ENCODE measurements at places on chromosomes 1 and 21.

GRCh38 chr1:51323778-51324177, 6.6 kb downstream of the TTC39A start:
- DNase-seq: no peak

DNA sequence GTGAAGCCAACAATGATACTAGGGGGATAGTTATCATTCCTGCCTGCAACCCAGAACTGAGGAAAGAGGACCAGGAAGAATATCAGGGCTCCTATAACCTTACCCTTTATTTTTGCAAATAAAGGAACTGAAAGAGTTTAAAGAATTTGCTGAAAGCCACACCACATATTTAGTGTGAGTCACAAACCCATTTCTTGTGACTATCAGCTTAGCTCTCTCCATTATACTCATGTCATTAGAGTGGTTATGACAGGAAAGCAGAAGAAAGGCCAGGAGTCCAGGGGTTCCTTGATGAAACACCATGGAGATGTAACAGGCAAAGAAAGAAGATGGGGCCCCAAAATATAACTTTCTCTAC, 141.1 kb upstream of the SAMSN1 start:
- no peak for DNase-seq

- no peak for DNase-seq
Observed at GRCh38 chr21:15255763-15256162, 191.0 kb upstream of the NRIP1 start.

- no peak for DNase-seq
Observed at GRCh38 chr1:89364954-89365550, 1.2 kb downstream of the GBP6 start.
